ENCODE measurements at places on chromosomes 4 and X. TPM values are rescaled to one million over a fixed set of nuclear protein-coding genes. Genes with fewer than 3 reads are reported as not detected.
A peak's percentile ranks its signal among the peaks of the same experiment; 100 is the strongest.

- H3K4me1 ChIP-seq, result no peaks in the 10 kb centered on the region
- no peak overlapping the region for H3K4me3 ChIP-seq
- H3K27me3 ChIP-seq, result peaks cover 3% of the 10 kb centered on the region
- H3K36me3 ChIP-seq, result no peaks in the 10 kb centered on the region
Observed at GRCh38 chr4:75302648-75303047, 211.6 kb downstream of the RCHY1 start.

GRCh38 chr4:168607215-168607614, 110.4 kb downstream of the PALLD start:
- H3K4me3 ChIP-seq, result no peak overlapping the region
- no peak overlapping the region for H3K27ac ChIP-seq
- no peaks in the 10 kb centered on the region for H3K4me1 ChIP-seq

- H3K36me3 ChIP-seq, result no peaks in the 10 kb centered on the region
- no peak overlapping the region for H3K4me3 ChIP-seq
- H3K27me3 ChIP-seq, result no peaks in the 10 kb centered on the region
- no peak for DNase-seq
- no peak overlapping the region for H3K27ac ChIP-seq
Observed at GRCh38 chrX:4830880-4831557, 1117.6 kb upstream of the PRKX start.

GRCh38 chrX:76931518-76931917, 504.0 kb downstream of the MAGEE1 start:
- H3K27me3 ChIP-seq, result no peaks in the 10 kb centered on the region
- no peak overlapping the region for H3K27ac ChIP-seq
- DNase-seq, result no peak
- H3K4me1 ChIP-seq, result no peaks in the 10 kb centered on the region
- no peaks in the 10 kb centered on the region for H3K36me3 ChIP-seq
- H3K4me3 ChIP-seq, result no peak overlapping the region

- H3K4me1 ChIP-seq, result no peaks in the 10 kb centered on the region
- DNase-seq, result no peak
- H3K4me3 ChIP-seq, result no peak overlapping the region
- H3K36me3 ChIP-seq, result no peaks in the 10 kb centered on the region
Observed at GRCh38 chrX:31854716-31855115, 782.9 kb upstream of the FTHL17 start.

DNA sequence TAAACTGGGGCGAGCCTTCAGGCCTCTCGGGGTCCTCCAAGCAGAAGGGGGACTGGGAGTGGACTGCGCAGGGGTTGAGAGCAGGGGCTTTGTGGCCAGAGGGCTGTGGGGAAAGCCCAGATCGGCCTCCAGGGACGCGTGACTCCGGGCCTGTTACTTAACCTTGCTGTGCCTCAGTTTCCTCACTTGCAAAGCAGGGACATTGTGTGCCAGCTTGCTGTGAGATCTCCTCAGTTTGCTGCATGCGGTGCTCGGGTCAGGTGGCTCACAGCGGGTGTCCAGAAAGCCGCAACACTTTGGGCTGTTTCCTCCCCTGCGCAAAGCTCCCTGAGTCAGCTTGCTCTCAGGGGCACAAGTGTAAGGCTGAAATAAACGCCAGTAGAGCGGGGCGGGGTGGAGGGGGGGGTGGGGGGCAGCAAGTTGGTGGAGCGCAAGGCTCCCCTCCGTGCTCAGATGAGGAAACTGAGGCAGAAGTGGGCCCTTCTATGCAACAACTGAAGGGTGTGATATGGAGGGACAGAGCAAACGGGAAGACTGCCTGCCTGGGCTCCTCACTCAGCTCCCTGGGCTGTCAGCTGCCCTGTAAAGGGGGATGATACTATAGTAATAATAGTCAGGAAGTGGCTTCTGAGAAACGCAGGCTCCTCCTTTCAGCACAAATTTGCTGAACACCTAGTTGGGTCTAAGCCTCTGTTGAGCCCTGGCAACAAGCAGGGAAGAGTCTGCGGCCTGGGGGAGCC, 101.0 kb downstream of the HMX1 start:
- no peaks in the 10 kb centered on the region for H3K4me1 ChIP-seq
- H3K36me3 ChIP-seq, result no peaks in the 10 kb centered on the region
- no peak for DNase-seq
- no peak overlapping the region for H3K4me3 ChIP-seq

DNA sequence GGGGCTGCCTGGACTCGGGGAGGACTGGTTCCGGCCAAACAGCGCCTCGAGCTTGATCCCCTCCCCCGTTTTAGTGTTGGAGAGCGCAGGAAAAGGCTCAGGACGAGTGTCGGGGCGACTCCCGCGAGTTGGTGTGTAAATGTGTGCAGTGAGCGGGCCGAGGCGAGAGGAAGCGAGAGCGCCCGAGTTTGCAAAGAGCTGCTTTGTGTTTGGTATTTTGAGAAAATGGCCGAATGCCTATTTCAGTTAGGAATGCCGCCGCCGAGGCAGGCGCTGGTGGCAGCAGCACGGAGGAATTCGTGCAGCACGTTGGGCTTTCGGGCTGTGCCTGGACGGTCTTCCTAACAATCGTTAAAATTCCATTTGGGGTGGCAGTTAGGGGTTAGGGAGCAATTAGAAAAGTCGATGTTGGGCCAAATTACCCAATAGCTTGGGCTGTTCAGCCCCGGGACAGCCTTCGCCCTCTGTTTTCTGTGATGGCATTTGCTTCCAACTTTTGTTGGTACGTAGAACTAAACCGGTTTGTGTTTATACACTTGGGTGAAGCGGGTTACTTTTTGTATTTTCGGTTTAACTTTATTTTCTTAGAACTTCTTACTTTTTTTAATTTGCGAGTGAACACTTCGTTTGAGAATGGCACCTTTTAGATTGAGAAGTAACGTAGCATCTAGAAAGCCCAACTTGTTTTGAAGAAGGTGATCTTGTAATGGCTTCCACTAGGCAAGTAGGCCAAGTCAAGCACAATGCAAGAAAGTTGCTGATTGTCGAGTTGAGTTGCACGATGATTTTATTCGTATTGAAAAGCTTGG, 1.6 kb downstream of the REST start:
- no peaks in the 10 kb centered on the region for H3K27me3 ChIP-seq
- DNase-seq, result peak; percentile 53
- H3K4me3 ChIP-seq, result peak overlapping the region; percentile 93

Gene ERVMER34-1
- not detected for total RNA-seq

Gene SSX2
- not detected for total RNA-seq

All from naive thymus-derived CD8-positive, alpha-beta T cell (primary cell).